Thyroid gland (tissue), 4 donors: ENCODE measurements at places on chromosomes 11 and 22.

- DNase-seq: peak; percentile 95
- no peaks in the 10 kb centered on the region for H3K36me3 ChIP-seq
- no peaks in the 10 kb centered on the region for H3K4me1 ChIP-seq
- H3K27me3 ChIP-seq: no peaks in the 10 kb centered on the region
- H3K27ac ChIP-seq: no peak overlapping the region
Measured at GRCh38 chr22:22342697-22343580, 98.4 kb downstream of the VPREB1 start.

DNA sequence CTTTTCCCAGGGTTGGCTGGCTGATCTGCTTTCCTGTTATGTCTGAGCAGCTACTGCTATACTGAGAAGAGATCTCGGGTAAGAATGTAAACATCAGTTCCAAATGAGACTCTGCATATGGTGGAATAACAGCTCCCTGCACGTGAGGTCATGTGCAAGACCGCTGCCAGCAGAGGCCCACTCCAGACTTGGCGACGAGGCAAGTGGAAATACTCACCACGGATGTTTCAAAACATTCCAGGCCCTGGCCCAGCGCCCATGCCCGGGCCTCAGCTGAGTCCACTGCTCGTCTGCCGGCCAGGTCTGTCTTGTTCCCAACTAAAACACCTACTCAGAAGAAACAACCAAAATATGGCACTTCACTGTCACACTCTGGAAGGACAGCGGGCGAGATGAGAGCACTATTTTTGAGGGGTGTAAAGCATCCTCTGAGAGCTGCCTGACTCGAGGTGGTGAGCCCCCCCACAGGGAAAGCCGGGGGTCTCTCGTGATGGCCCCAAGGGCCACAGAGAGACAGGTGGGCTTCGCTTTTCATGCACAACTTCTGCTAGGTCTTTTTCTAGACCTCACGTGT is 13.1 kb downstream of the IFT27 start:
- peaks cover 13% of the 10 kb centered on the region for H3K4me1 ChIP-seq
- peak overlapping the region; percentile 74 for H3K27ac ChIP-seq
- DNase-seq: peak; percentile 96
- no peaks in the 10 kb centered on the region for H3K27me3 ChIP-seq
- H3K4me3 ChIP-seq: no peak overlapping the region

DNA sequence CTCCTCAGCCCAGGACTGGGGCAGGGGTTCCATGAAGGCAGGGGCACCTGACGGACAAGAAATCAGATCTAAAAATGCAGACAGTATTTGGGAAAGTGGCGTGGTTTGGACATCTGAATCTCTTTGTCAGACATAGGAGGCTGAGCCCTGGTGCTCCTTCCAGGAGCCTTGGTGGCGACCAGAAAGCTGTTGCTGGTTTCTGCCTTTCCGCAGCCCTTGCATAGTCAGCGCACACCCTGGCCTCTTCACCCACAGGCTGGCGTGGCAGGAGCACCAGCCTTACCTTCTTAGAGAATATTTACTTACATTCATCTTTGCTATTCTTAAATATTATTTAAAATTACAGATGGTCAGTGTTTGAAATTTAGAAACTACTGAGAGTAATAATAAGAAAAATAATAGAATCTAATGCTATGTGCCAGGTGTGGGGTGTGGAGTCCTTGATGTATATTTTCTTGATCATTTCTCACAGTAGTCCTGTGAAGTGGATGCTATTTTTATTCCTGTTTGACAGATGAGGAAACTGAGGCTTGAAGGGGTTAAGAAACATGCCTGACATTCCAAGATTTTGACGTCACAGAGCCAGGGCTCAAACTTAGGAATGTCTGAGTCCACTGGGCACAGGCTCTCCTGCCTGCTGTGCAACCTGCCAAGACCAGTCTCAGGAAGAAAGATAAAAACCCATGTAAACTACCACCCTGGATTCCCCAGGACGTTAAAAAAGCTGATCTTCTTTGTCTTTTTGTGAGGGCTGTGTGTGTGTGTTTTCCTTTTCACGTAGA is 51.6 kb downstream of the TBC1D22A start:
- H3K27me3 ChIP-seq: no peaks in the 10 kb centered on the region
- H3K4me1 ChIP-seq: peaks cover 17% of the 10 kb centered on the region
- H3K27ac ChIP-seq: no peak overlapping the region
- H3K4me3 ChIP-seq: no peak overlapping the region

- H3K27me3 ChIP-seq: no peaks in the 10 kb centered on the region
- no peaks in the 10 kb centered on the region for H3K36me3 ChIP-seq
- no peak overlapping the region for H3K27ac ChIP-seq
Measured at GRCh38 chr11:38254913-38255312, 1656.9 kb upstream of the RAG2 start.

- no peak for DNase-seq
- no peaks in the 10 kb centered on the region for H3K27me3 ChIP-seq
- H3K4me3 ChIP-seq: no peak overlapping the region
- H3K4me1 ChIP-seq: no peaks in the 10 kb centered on the region
- no peak overlapping the region for H3K27ac ChIP-seq
- no peaks in the 10 kb centered on the region for H3K36me3 ChIP-seq
Measured at GRCh38 chr11:10026514-10026913, 267.5 kb downstream of the SBF2 start.

GRCh38 chr22:25080855-25081254 is 118.8 kb upstream of the CRYBB3 start:
- H3K4me1 ChIP-seq: peaks cover 43% of the 10 kb centered on the region
- DNase-seq: no peak
- H3K27me3 ChIP-seq: no peaks in the 10 kb centered on the region
- H3K36me3 ChIP-seq: no peaks in the 10 kb centered on the region

DNA sequence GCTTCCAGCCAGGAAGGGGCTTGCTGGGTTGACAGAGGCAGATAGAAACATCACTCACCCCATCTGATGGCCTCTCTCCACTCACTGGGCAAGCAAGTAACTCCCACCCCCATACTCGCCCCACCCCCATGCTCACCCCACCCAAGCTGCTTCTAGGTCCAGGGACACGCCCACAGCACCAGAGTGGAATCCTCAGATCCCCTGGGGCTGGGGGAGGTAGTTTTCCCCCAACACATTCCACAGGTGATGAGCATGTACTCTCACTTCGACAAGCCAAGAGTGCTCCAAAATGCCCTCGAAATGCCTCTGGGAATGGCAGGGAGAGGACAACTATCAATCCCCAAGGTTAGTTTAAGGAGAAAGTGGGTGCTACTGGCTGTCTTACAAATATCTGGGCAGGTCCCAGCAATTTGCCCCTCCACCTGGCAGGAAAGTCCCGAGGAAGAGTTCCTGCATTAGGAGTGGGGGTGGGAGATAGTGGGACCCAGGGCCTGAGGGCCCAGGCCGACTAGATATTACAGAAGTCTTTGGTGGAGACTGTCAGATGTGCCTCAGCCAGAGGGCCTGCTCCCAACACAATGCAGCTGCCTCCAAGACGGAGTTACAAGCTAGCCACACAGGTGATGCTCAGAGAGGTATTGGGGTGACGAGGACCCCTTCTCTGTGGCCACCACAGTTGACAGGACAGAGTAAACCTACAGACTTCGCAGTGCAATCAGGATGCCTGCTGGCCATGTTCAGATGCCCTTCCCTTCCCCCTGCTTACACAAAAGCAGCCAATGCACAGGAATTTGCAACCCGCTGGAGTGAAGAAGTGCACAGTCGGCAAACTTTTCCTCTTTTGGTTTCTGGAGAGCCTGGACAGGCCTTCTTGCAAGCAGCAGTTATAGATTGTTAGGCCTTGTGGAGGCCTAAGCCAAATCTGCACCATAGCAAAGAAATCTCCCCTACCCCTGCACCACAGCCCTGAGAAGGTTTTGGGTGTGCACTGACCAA is 2.9 kb upstream of the LMO1 start:
- H3K36me3 ChIP-seq: no peaks in the 10 kb centered on the region
- peaks cover 5% of the 10 kb centered on the region for H3K27me3 ChIP-seq
- no peak for DNase-seq
- no peak overlapping the region for H3K27ac ChIP-seq
- H3K4me1 ChIP-seq: peaks cover 4% of the 10 kb centered on the region

DNA sequence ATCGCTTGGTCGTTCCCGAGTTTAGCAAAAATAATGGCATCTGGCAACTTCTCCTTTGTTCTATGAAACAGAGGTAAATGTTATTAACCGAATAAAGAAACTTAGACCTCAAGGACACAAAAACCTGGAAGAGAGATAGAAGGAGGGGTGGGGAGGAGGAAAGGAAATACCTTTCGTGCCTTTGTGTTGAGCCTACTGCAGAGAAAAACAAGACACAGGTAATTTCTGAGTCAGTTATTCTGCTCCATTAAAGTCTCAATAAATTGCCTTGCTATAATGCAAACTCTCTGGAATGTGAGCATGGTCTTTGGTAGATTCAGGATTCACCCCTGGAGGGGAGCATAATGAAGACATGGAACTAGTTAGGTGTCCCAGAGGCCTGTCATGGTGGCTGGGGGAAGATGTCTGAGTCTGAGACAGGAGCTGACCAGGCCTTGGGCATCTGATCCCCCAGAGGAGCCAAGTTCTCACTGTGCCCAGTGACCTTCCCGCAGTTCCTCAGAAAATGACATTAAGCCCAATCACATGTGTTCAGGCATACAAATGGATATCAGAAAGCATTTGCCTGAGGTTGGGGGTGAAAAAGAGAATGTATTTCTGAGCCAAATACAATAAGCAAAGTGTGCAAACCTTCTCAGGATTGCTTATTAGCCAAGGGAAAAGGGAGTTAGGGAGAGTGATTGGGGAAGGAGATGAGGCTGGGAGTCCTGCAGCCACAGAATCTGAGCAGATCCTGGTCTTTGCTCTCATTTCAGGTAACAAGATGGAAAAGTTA is 72.6 kb upstream of the CADM1 start:
- DNase-seq: no peak
- H3K27me3 ChIP-seq: no peaks in the 10 kb centered on the region
- no peaks in the 10 kb centered on the region for H3K36me3 ChIP-seq
- no peak overlapping the region for H3K4me3 ChIP-seq
- H3K27ac ChIP-seq: no peak overlapping the region
- peaks cover 7% of the 10 kb centered on the region for H3K4me1 ChIP-seq

GRCh38 chr11:133156986-133157745 is 375.1 kb downstream of the OPCML start:
- no peaks in the 10 kb centered on the region for H3K4me1 ChIP-seq
- peak; percentile 10 for DNase-seq
- H3K36me3 ChIP-seq: no peaks in the 10 kb centered on the region
- no peak overlapping the region for H3K27ac ChIP-seq

- no peaks in the 10 kb centered on the region for H3K36me3 ChIP-seq
- H3K27me3 ChIP-seq: no peaks in the 10 kb centered on the region
- peaks cover 4% of the 10 kb centered on the region for H3K4me1 ChIP-seq
- H3K4me3 ChIP-seq: no peak overlapping the region
- no peak for DNase-seq
- no peak overlapping the region for H3K27ac ChIP-seq
Measured at GRCh38 chr11:70471254-70471653, 72.9 kb downstream of the CTTN start.

DNA sequence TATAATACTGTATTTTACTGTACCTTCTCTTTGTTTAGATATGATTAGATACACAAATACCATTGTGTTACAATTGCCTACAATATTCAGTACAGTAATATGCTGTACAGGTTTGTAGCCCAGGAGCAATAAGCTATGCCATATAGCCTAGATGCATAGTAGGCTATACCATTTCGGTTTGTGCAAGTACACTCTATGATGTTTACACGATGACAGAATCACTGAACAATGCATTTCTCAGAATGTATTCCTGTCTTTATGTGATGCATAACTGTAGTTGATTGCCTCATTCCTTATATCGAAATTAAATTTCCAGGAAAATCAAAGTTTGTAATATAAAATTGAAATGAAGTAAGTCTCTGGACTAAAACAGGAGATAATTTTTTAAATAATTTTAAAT is 49.3 kb upstream of the OR5P2 start:
- H3K36me3 ChIP-seq: no peaks in the 10 kb centered on the region
- no peak overlapping the region for H3K27ac ChIP-seq
- H3K4me1 ChIP-seq: no peaks in the 10 kb centered on the region
- no peak for DNase-seq
- H3K4me3 ChIP-seq: no peak overlapping the region

DNA sequence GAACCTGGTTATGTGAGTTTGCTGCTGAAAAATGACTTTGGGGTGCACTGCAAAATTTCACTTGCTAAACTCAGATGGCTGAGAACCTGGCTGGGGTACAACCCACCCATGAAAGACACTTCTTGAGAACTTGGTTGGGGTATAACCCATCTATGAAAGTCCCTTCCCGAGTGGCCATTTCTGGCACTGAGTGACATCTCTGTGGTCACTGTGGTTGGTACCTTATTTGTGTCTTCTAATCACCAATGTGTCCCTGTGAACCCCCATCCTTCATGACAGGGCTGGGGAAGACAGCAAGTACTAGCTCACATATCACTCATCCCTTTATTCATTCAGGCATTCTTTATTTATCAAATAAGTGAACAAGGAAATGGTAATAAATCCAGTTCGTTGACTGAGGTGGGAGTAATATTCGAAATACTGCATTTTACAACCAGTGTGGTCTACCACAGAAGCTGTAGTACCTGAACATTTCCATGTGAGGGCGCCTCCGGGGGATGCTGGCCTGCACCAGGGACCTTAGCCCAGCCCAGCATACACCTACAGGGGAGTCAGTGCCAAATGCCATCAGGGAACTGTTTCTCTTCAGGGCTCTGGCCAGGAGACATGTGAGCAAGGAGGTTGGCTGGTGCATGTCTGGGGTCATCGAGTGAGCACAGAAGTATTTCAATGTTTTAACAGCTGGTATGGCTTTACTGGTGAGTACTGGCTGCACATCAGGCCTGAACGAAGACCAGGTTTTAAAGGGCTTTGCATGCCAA is 122.1 kb downstream of the CSNK2A3 start:
- peak; percentile 93 for DNase-seq
- H3K27me3 ChIP-seq: no peaks in the 10 kb centered on the region
- H3K4me3 ChIP-seq: no peak overlapping the region
- H3K4me1 ChIP-seq: peaks cover 17% of the 10 kb centered on the region
- no peaks in the 10 kb centered on the region for H3K36me3 ChIP-seq
- peak overlapping the region; percentile 34 for H3K27ac ChIP-seq

- no peak overlapping the region for H3K4me3 ChIP-seq
- H3K27me3 ChIP-seq: no peaks in the 10 kb centered on the region
- DNase-seq: peak; percentile 62
- H3K4me1 ChIP-seq: peaks cover 14% of the 10 kb centered on the region
Measured at GRCh38 chr22:45887202-45888131, 89.5 kb downstream of the WNT7B start.

- H3K4me1 ChIP-seq: peaks cover 5% of the 10 kb centered on the region
- no peaks in the 10 kb centered on the region for H3K36me3 ChIP-seq
- DNase-seq: no peak
- no peak overlapping the region for H3K4me3 ChIP-seq
- no peaks in the 10 kb centered on the region for H3K27me3 ChIP-seq
Measured at GRCh38 chr22:38953577-38954413, 3.6 kb upstream of the APOBEC3A start.

DNA sequence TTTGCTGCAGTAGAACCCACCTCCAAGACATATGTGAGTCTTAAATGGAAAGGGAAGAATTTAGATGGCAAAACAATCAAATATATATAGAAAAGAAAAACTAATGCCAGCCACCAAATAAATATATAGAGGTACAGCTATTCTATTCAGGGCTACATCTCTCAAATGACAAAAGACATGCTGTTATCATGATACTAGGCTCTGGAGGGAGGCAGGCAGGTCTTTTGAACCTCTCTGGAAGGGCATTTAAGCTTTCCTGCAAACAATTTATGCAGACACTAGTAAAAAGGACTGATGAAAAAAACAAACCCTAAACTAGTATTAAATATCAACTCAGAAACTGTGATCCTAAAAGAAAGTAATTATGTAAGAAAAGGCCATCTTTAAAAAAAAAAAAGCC is 24.4 kb downstream of the UEVLD start:
- no peak overlapping the region for H3K27ac ChIP-seq
- no peaks in the 10 kb centered on the region for H3K4me1 ChIP-seq
